Stimulated activated CD8-positive, alpha-beta memory T cell treated with anti-CD3 and anti-CD28 coated beads, Interleukin-7, amount 100 ng/mL, for 1 hour (primary cell): ENCODE measurements at places on chromosomes 6 and 20.

DNA sequence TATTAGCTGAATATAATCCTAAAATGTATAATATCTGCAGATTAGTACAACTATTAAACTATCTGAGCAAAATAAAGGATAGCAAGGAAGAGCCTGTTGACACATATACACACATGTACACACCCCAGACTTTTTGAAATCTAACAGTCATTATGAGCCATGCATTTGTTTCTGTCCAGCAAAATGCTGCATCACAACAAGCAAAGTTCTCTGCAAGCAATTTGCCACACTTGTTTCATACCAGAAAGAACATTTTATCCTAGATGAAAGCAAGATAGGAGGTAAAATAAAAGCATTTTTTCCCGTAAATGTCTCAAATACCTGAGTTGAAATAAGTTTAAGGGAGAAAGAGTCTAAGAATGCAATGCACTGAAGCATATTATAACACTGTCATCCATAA is 145.2 kb downstream of the COL21A1 start:
- DNase-seq, result no peak

DNA sequence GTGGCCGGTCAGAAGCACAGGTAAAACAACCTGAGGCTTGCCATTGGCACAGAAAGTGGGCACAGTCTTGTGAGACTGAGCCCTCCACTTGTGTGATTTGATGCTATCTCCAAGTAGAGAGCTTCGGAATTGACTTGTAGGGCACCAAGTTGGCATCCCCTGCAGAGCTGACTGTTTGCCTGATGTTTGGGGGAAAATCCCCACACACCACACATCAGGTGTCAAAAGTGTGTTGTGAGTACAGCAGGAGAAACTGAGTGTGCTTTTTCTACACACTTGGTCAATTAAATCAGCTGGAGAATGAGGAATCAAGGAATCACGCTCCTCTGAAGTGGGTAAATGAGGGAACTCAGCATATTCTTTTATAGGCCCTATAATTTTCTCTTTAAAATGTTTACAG is 989 bp downstream of the SERINC3 start:
- no peak for DNase-seq

GRCh38 chr20:16257021-16257420 is 316.2 kb downstream of the KIF16B start:
- no peak for DNase-seq

DNA sequence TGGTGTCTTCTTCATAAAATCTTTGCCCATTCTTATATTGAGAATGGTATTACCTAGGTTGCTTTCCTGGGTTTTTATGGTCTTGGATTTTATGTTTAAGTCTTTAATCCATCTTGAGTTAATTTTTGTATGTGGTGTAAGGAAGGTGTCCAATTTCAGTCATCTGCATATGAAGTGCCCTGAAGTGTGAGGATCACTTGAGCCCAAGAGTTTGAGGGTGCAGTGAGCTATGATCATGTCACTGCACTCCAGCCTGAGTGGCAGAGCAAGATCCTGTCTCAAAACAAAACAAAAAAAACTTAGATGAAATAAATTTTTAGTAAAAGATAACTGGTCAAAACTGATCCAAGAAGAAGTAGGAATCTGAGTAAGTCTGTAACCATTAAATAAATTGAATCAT is 215.4 kb downstream of the TBC1D7 start:
- DNase-seq, result no peak

DNA sequence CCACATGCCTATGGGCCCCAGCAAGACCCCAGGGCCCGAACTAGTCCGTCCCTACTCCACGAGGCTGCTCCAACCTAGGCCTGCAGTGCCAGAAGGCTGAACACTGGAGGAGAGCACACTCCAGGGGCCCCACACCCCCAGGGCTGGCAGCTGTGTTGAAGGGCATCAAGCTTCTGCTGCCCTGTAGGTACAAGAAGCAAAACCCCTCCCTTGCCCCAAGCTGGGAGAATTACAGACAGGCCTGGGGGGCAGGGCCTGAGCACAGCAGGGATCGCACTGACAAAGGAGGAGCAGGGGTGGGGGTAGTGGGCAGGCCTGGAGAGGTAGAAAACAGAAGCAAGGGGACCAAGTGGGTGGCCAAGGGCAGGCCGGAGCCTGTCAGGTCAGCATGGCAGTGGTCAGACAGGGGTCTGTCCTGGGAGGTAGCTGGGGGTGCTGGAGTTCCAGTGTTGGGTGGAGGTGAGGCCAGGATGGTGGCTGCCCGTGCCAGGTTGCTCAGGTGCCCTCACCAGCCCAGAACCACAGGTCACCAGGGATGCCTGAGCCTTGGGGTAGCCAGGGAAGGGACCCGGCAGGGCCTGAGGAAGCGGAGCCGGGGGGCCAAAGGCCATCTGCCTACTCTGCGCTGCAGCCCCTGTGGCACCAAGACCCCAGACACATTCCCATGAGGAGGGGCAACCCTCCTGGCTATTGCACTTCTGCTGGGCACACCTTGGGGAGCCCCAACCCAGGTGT is 2.9 kb upstream of the UCKL1 start:
- no peak for DNase-seq

- DNase-seq, result no peak
These were observed 7.2 kb upstream of the C6orf141 start for GRCh38 chr6:49543087-49543858.

- no peak for DNase-seq
These were observed 443.0 kb downstream of the COL12A1 start for GRCh38 chr6:74762841-74763240.

DNA sequence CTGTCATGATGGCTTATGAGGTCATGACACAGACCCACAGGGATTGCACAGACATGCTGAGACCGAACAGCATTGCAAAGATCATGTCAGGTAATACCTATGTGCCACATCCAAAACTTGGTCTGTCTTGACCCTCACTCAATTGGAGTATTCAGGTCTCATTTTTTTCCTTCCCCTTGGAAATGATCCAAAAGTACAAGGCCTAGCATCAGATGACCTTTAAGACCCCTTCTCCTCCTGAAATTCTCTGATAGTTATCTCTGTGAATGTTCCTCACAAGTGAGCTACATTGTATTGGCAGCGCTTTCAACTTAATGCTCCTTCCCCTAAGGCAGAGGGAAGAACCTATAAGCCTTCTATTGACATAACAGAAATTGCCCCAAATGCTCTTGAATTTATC is 507.4 kb upstream of the JARID2 start:
- DNase-seq, result no peak

GRCh38 chr6:13649393-13649792 is 34.3 kb downstream of the NOL7 start:
- DNase-seq, result no peak

DNA sequence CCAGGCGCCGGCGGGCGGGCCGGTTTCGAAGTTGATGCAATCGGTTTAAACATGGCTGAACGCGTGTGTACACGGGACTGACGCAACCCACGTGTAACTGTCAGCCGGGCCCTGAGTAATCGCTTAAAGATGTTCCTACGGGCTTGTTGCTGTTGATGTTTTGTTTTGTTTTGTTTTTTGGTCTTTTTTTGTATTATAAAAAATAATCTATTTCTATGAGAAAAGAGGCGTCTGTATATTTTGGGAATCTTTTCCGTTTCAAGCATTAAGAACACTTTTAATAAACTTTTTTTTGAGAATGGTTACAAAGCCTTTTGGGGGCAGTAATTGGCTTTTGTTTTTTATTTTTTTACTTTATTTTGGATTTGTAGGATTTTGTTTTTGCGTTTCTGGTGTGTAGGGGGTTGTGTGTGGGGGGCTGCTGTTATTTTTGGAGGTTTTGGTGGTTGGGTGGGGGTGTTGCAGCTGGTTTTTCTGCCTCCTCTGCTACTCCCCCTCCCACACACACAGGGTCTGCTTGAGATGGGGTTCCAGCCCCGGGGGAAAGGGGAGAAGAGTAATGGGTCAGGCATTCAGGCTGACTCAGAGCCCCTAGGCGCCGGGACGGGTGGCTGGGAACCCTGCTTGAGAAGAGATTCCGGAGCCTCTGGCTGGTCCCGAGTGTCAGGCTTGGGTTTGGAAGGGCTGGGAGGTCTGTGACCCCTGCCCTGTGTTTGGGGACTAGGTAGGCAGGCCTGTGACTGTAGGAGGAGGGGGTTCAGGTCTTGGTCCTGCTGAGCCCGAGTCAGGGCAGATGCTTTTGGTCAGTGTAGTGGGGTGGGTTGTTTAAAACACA is 2.0 kb downstream of the CEBPB start:
- peak; percentile 45 for DNase-seq

DNA sequence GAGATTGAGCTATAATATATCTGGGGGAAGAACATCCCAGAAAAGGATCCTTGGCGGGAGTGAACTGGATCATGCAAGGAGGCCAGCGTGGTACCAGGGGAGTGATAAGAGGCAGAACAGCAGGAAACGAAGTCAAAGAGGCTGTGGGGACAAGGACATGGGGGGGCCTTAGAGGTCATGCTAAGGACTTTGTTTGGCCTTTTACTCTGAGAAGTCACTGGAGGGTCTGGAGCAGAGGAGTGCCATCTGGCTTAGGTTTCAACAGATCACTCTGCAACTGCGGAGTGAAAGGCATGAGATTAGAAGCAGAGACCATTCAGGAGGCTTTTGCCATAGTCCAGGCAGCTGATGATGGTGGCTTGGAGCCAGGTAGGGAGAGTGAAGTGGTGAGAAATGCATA is 24.3 kb downstream of the MRAP2 start:
- DNase-seq, result no peak

DNA sequence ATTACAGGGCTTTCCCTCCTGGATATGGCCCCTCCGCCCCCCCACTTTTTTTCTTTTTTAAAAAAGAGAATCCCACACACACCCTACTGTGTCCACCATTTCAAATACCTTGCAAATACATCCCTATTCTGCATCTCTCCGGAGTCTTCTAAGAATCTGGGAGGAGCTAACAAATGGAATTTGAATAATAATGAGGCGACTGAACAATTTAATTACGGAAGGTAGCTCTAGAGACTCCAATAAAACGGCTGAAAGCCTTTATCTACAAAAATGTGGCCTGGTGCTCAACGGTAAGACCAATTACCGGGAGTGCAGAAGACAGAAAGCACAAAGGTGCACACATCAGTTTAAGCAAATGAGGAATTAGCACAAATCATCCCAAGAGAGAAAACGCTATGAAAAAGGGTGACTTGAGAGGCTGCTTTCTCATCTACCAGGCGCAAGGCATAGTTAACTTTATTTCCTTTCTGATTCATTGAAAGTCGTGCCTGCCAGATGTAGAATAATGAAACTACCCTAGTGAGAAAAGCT is 1.8 kb downstream of the RRAGD start:
- no peak for DNase-seq

DNA sequence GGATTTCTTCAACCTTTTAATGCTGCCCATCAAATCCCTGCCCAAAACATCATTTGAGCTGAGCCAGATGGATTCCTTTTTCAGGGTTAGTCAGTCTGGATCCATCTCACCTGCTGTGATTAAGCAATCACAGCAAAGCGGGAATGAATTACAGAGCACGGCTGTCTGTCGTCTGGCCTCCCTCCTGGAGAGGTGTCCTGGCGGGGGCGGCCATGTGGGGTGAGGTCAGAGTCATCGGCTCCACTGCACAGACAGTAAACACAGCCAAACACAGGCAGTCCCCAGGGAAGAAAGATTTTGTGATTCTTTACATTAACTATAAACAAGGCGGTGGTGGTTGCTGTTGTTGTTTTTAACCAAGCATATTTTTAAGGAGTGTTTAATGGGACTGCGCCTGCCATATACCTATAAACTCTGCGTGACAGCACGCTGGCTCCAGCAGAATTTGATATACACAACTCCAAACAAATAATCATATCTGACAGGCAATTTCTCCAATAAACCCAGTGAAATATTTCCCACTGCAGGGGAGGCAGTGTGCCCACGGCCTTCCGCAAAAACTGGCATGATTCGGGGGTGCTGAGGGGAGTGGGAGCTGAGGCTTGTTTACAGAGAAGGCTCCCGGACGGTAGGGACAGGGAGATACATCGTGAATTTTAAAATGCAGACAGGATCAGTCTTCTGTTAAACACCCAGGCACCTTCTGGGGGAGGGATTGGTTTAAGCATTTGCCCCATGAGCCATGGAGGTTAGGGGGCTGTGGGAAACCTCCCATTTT is 232.0 kb upstream of the PMEPA1 start:
- no peak for DNase-seq

GRCh38 chr20:2217857-2218539 is 77.8 kb upstream of the TGM3 start:
- DNase-seq, result no peak

GRCh38 chr6:142235791-142236190 is 66.0 kb upstream of the ADGRG6 start:
- no peak for DNase-seq

DNA sequence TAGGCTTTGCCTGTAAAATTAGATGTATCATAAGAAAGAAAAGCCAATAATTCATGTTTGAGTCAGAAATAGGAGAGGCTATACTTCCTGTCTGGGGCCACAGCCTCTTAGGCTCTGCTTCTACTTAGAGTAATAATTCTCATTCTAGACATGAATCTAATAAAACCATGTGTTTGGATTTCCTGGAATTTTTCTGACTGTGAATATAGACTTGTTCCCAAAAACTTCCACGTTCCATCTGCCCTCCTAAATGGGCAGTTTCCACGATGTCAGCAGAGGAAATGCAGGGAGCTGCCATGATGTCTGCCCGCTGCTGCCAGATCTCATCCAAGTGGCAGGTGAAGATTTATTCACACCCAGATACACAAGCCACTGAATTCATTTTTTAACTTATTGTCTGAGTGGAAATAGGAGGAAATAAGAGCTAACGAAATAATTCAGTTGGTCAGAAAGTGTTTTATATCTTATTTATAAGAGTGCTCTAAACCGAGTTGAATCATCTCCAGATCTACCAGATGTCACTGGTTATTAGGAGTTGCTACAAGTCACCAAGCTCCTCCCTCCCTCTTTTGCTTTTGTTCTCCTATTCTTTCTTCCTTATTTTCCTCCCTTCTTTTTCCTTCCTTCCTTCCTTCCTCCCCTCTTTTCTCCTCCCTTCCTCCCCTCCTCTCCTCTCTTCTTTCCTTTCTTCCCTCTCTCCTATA is 69.3 kb downstream of the ALDH8A1 start:
- no peak for DNase-seq

- DNase-seq, result no peak
These were observed 100.6 kb downstream of the SOX4 start for GRCh38 chr6:21694168-21694567.

GRCh38 chr20:17783671-17784070 is 83.9 kb downstream of the BANF2 start:
- DNase-seq, result no peak

DNA sequence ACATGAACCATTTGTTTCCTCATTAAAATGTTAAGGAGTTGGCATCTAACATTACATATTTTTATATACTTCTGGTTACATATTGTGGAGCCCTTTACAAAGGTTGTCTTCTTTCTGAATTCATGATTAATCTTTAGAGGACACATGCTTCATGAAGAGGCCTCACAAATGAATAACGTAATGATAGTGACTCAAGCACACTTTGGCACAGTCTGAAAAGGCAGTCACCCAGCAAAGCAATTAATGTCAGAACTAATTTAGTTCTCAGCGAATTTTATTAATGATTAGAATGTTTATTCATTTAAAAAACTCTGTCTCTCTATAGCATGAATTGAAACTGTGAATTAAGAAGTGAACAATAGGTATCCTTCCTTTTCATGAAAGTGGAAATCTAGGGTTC is 854.2 kb downstream of the PHF3 start:
- DNase-seq, result no peak

GRCh38 chr20:37316116-37316774 is 26.8 kb downstream of the MANBAL start:
- no peak for DNase-seq

- no peak for DNase-seq
These were observed 19.6 kb downstream of the SOBP start for GRCh38 chr6:107509506-107509905.
